NCI-H1092 (cell line): ENCODE measurements at places on chromosomes 16 and 17.

DNA sequence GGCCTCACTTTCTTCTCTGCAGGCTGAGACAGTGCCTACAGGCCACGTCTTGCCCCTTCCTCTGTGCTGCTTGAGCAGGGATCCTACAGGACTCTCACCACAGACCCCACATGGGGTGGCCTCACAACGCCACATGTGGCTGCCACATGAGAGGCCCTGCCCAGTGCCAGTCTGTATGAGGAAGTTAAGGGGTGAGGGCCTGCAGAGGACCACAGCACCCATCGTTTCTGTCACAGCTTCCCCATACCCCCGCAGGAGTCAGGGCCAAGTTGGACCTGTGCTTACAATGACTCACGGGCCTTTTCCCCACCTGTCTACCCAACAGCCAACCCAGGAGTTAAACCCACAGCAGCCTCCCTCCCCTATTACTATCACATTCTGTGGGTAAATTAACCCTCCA is 2.9 kb upstream of the GSDMB start:
- no peak for DNase-seq

DNA sequence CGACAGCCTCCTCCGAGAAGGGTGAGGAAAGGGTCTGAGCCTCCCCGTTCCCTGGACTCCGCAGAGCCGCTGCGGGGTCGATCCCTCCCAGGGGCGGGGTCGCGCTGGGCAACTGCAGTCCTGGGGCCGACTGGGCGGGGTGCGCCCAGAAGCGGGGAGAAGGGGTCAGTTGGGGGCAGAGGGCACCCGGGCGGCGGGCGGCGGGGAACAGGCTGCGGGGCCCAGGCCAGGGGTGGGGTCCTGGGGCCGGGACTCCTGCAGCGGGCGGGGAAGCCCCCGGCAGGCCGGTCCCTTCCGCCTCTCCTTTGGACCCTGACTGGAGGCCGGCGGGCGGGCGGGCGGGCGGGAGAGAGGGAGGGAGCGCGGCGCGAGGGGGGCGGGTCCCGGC is 352 bp downstream of the GGNBP2 start:
- DNase-seq = no peak

GRCh38 chr17:19626079-19626478 is 22.5 kb upstream of the ALDH3A2 start:
- no peak for DNase-seq

GRCh38 chr16:81740169-81740568 is 38.9 kb upstream of the PLCG2 start:
- DNase-seq = no peak

- DNase-seq = no peak
These were observed 11.0 kb downstream of the RHBDF2 start for GRCh38 chr17:76490112-76490710.

DNA sequence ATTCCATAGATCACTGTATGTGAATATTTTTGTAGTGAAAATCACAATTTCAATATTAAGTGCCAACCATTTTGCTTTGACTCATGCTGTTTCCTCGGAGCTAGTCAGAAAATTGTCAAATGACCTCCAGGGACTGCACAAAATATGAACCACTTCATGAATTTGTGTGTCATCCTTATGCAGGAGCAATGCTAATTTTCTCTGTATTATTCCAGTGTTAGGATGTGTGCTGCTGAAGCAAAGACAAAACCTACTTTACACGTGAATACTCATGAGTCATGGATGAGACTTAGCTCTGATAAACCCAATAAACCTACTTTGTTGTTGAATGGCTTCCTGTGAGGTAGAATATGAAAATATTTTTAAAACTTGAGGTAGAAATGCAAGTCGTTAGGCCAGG is 65.2 kb downstream of the SHCBP1 start:
- no peak for DNase-seq
